ENCODE measurements at places on chromosomes 11 and 22.
A peak's percentile ranks its signal among the peaks of the same experiment; 100 is the strongest.

- peak; percentile 53 for DNase-seq
Observed at GRCh38 chr22:30763815-30764673, 69.4 kb downstream of the OSBP2 start.

DNA sequence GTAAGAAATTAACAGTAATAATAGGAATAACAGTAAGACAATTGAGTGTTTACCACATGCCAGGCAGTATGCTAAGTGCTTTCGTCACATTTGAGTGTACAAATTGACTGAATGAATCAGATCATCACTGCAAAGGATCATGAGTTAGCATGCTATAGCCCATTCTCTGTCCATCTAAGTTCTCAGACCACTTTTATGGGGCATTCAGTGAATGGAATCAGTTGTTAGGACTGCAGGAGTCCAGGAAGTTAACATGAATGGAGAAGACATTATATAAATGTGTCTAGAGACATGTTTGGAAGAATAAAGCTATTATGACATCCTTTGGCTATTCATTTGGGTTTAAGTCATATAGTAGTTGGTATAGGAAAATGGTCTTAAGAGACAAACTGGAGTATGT lies 59.9 kb downstream of the NCAM1 start:
- no peak for DNase-seq

- no peak for DNase-seq
Observed at GRCh38 chr11:86930957-86931547, 24.1 kb downstream of the FZD4 start.

- DNase-seq, result peak; percentile 36
Observed at GRCh38 chr11:133163463-133164419, 368.6 kb downstream of the OPCML start.

DNA sequence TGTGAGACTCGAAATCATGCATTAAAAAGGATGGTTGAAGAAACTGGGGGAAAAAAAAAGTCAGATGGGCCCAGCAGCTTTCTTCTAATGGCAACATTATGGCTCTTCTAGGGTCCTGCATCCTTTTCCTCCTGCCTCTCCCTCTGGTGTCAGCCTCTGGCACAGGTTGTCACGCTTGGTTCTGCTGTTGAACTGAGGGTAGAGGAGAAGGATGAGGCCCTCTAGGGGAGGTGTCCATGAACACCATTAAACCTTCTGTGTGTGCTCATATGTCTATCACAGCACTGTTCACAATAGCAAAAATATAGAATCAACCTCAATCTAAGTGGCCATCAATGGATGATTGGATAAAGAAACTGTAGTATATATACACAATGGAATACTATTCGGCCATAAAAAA lies 36.0 kb downstream of the BUD13 start:
- no peak for DNase-seq
